ENCODE measurements at places on chromosomes 3 and 15. TPM values are rescaled to one million over a fixed set of nuclear protein-coding genes. Genes with fewer than 3 reads are reported as not detected.

The KLHL6 gene
- 59.0 TPM for total RNA-seq

DNA sequence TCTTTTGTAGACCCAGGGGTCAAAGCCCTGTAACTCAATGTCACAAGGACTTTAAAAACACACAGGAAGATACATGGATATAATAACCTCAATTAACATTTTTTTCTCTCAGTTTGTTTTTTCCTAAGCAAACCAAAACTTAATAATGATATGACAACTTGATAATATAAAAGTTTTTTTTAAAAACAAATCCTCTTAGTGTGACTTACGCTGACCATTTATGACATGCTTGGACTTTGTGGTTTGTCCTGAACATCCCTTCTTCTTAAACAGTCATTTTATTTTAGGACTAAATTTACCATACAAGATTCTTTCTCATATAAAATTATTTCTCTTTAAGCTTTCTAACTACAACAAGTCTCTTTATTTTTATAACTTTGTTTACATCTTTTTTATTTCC, 25.4 kb upstream of the FAM3D start:
- DNase-seq: no peak

DNA sequence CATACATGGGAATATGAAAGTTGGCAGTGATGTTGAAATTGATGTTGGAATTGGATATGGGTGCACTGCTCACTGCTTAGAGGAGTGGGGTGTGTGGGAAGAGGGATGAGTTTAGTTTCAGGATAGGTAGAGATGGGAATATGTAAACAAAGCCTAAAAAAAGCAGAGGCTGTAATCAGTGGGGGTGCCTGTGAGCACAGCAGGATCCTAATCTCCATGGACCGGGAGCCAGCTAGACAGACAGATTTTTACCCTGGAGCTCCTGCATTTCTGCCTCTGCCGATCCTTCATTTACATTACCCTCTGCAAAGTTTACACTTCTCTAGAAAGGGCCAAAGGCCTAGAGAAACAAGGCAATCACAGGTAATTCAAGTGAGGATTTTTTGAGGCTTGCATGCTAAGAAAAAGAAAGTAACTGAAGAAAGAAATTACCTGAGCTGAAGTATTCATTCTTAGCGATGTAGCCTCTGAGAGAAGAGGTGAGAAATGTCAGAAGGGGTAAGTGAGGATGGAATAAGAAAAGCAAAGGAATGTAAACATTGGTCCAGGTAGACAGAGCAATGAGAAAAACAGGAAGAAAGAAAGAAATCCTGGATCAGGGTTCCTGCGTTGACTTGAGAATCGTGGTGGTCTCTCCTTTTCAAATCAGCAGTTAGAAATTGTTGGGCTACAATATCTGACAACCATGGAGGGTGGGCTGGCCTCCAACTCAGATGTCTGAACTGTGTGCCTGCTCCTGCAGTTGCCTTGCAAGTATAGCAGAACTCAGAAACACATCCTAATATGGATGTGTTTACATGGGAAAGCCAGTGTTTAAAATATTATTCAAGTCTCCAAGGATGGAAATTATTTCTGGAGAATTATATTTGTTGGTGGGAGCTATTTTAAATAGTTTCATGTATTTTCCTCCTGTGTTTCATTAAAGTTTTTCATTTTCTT, 79.8 kb downstream of the CRTC3 start:
- no peak for DNase-seq

The TICRR gene
- total RNA-seq: 0.05 TPM

- DNase-seq: no peak
Observed at GRCh38 chr3:127265581-127265981, 22.3 kb downstream of the PRR20G start.

- no peak for DNase-seq
Observed at GRCh38 chr15:57685306-57686095, 21.0 kb upstream of the POLR2M start.

GRCh38 chr15:90266061-90266431, 574 bp downstream of the NGRN start:
- no peak for DNase-seq

DNA sequence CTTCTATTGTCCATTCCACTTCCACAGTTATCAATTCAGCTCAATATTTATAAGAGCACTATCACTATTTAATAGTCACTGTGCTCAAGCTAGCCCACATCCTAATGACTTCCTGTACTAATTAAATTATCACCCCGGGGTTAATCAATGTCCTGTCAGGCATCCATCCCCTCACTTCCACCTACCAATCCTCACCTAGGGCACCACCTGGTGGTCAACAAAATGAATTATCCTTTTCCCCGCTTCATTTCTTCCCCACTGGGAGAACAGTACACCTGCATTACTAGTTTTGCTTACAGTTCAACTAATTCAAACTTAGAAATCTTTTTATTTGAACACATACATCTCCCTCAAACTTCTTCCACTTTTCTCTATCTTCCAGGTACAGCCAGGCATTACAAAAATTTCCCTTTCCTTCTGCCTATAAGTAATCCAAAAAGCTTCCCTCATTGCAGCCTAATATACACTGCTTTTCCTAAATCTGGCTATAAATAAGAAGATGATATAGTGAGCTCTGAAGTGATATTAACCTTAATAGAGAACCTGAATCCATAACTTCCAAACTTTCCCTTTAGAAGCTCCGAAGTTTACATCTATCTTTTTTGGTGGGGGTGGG, 68.5 kb downstream of the TMCC1 start:
- DNase-seq: peak; percentile 41

Data from naive thymus-derived CD8-positive, alpha-beta T cell (primary cell).